ENCODE measurements at places on chromosomes 2 and 18.

DNA sequence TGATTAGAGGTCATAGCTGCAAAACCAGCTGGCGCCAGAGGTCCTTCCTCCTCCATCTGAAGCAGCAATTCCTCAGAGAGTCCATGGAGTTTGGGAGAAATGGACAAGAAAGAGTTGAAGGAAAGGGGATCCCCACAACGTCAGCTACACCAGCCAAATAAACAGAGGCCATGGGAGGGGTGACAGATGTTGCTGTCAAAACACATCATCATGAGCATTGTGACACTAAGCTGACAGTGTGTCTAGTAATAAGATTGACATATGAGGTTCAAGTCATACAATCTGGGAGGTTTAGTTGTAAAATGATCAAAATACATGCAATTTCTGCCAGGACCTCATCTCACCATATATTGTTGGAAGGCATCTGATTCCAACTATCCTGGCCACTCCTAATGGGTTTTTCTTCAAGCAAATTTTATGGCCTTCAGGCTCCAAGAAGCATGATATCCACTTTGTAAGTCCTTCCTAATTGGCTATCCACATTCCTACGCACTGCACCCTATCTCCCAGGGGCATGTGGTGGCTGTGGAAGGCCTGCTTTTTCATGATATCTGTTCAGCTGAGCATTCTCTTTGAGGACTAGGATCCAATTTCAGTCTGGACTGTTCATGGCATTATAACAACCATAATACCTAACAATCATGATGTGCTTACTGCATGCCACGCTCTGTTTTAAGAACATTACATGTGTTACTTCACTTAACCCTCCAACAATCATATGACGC, 335.0 kb upstream of the ID2 start:
- no peak for DNase-seq

DNA sequence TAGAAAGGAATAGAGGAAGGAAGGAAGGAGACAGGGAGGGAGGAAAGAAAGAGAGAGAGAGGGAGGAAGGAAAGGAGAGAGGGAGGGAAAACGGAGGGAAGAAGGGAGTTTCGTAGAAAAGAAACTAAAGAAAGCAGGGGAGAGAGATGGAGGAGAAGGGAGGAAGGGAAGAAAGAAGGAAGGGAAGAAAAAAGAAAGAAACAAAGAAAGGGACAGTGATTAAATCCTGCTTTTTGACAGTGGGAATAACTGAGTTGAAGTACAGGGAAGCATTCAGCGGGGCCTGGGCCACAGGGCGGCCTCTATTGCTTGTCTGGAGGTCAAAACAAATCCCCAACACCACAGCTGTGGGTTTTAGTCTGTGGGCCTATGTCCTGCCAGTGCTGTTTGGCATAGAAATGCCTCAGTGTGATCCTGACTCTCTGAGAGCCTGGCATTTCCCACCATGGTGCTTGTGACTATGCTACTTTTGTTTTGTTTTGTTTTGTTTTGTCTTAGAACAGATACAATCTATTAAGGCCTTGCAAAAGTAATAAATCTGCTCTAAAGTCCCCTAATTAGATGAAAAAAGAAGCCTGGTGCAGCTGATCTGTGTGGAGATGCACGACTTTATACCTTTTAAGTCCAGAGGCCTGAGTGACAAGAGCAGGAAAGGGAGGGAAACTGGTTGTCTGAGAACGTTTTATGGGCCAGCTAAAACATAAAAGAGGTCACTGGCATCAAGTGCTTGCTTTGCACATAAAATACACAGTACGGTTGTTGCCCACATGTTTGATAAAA, 40.0 kb downstream of the IL1RL2 start:
- no peak for DNase-seq

DNA sequence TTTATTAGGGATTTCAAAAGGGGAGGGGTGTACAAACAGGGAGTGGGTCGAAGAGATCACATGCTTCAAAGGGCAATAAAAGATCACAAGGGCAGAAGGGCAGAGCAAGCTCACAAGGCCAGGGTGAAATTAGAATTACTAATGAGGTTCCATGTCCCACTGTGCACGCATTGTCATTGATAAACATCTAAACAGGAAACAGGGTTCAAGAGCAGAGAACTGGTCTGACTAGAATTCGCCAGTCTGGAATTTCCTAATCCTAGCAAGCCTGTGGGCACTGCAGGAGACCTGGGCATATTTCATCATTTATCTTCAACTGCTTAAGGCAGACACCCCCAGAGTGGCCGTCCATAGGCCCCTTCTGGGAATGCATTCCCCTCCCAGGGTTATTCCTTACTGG, 408.2 kb downstream of the ZNF804A start:
- no peak for DNase-seq

DNA sequence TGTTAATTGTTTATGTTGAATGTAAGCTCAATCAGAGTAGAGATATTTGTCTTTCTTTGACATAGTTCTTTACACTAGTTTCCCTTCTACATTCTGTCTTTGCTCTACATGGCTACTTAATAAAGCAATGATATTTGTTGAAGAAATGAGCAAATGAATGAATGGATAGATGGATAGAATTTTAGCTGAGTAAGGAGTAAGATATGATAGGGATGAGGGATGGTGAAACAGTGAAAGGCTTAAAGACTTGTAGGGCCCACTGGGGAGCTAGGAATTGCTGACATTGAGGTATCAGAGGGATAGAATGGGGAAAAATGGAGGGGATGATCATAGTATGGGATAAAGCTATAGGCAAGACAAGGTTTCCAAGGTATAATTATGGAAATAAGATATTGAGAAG, 361.6 kb upstream of the SPHKAP start:
- DNase-seq = no peak

DNA sequence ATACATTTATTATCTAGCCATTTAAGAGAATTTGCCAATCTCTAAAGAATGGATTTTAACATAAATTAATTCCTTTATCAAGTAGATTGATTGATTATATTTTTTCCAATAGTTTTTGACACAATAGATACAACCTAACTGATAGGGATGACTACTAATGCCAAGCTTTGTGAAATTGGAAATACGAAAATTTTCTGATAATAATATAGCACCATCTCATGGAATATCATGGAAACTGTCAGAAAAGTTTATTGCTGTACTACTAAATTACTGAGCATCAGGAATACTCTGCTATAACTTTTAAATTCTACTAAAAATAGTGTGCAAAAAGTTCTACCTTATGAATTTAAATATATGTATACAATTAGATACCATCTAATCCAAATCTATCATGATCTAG, 101.8 kb upstream of the MAP2 start:
- no peak for DNase-seq

DNA sequence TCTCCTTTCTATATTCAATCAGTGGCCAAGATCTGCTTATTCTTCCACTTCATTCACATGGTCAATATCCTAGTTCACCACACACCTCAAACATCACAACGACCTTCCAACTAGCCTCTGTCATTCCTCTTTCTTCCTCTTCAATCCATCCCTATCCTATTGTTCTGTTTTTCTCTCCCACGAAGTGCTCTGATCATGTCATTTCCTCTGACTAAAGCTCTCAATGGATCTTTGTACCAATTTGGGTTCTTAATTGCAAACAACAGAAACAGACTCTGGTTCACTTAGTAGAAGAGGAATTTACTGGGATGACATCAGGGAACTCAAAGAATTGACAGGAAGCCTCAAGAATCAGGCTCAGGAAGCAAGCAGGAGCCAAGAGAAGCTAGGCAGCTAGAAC, 23.5 kb downstream of the WNT10A start:
- DNase-seq = no peak

GRCh38 chr2:86806059-86806857, 15.5 kb upstream of the CD8A start:
- no peak for DNase-seq

DNA sequence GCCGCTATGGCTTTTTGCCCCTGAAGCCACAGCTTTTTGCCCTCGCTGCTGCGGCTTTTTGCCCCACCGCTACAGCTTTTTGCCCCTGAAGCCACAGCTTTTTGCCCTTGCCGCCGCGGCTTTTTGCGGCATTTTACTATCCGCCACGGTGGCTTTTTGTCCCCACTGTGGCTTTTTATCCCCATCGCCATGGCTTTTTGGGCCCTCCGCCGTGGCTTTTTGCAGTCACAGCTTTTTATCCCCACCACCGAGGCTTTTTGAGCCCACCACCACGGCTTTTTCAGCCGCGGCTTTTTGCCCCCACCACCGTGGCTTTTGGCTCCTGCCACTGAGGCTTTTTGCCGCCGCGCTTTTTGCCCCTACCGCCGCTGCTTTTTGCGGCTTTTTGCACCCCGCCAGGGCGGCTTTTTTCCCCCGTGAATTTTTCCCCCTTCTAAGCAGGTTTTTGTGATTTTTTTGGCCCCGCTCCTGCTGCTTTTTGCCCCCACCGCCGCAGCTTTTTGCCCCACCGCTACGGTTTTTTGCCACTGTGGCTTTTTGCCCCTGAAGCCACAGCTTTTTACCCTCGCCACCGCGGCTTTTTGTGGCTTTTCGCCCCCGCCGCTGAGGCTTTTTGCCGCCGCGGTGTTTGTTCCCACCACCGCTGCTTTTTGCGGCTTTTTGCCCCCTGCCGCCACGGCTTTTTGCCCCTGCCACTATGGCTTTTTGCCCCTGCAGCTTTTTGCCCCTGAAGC, 2797.2 kb upstream of the TEKT4 start:
- no peak for DNase-seq

DNA sequence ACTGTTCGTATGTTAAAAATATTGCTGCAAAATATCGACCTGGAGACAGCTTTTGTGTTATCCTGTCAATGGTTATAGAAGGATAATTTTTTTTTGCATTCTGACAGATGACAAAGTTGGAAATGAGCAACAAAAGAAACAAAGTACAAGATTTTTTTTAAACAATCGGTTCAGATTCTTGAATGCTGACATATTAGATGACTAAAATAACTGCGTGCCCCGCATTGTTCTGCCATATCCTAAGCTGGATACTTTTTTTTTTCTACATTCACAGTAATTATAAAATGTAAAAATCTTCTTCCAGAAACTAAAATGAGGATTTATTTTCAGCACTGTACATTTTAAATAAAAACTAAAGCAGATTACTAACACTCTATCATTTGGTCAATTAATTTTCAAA, 67.1 kb downstream of the ABCG8 start:
- no peak for DNase-seq

- DNase-seq = no peak
Observed at GRCh38 chr2:132797071-132797470, 127.1 kb upstream of the LYPD1 start.

DNA sequence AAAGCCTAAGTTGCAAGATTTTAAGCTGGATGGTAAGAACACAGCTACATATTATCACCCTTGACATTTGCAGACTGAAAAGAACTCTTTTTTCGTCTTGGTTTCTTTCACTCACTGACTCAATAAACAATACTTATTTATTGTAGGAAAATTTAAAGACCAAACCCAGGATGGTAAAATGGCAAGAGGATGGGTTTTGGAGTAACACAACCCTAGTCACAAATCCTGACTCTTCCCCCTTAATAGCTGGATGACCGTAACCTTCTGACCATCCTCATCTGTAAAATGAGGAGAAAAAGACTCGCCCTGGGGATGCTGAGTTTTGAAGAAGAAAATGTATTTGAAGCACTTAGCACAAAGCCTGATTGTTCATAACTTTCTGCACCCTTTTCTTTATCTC, 48.3 kb downstream of the ZC3H15 start:
- no peak for DNase-seq

- no peak for DNase-seq
Observed at GRCh38 chr2:162716122-162716521, 122.4 kb downstream of the KCNH7 start.

DNA sequence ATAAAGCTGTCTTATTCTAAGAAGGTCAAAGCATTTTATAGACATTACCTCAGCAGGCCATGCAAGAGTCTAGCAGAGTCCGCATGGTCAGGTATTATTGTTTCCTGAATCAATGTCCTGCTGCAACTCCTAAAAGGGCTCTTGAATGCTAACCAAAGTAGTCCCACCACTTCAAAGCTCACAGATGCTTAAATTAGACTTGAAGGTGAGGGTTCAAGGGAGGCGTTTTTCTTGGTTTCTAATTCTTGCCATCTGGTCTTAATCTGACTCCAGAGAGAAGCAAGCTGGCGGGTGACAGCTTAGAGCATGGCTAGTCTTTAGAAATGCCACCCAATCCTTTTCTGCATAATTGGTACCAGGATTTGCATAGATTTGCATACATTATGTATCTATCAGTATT, 226.3 kb downstream of the MREG start:
- DNase-seq = no peak

DNA sequence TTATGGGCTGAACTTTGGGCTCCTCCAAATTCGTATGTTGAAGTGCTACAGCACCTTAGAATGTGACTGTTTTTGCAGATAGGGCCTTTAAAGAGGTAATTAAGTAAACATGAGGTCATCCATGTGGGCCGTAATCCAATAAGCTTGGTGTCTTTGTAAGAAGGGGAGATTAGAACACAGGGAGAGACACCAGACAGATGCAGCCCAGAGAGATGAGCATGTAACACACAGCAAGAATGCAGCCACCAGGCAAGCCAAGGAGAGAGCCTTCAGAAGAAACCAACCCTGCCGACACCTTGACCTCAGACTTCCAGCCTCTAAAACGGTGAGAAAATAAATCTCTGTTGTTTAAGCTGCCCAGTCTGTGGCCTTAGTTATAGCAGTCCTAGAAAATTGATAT, 74.3 kb downstream of the HRH4 start:
- no peak for DNase-seq

GRCh38 chr2:102025583-102026267, 34.0 kb downstream of the IL1R2 start:
- no peak for DNase-seq

DNA sequence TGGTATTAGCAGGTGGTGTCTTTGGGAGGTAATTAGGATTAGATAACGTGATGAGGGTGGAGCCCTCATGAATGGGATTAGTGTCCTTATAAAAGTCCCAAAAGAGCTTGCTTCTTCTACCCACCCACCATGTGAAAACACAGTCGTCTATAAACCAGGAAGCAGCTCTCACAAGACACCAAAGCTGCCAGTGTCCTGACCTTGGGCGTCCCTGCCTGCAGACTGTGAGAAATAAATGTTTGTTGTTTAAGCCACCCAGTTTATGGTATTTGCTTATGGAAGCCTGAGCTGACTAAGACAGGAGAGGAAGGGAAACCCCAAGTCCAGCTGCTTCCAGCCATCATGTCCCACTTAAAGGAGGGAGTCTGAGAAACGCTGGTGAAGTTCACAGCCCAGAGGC, 13.6 kb downstream of the ADI1 start:
- no peak for DNase-seq

GRCh38 chr2:6730003-6730402, 135.7 kb downstream of the CMPK2 start:
- no peak for DNase-seq
